ENCODE measurements at places on chromosomes 1 and 21.

DNA sequence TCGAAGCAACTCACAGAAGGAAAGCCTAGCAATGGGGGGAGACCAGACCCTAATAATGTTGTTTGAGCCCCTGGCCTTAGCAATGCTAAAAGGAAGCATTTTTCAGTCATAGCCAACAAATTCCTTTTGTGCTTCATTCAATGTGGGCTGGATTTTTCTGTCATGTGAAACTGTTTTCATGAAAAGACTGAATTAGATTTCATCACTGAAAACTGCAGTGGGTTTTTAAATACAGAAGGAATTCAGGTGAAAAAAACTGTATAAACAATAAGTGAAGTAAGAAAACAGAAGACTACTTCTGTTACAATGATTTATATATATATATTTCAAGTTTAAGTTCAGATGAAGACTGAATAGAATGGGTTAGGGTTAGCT, 204.8 kb downstream of the SMYD3 start:
- DNase-seq = no peak

GRCh38 chr21:32521736-32522355, 63.5 kb downstream of the TCP10L start:
- DNase-seq = no peak

GRCh38 chr21:31892686-31893085, 19.9 kb downstream of the HUNK start:
- DNase-seq = no peak

- DNase-seq = no peak
These were observed 1267.6 kb upstream of the ADGRL2 start for GRCh38 chr1:80533093-80533492.

DNA sequence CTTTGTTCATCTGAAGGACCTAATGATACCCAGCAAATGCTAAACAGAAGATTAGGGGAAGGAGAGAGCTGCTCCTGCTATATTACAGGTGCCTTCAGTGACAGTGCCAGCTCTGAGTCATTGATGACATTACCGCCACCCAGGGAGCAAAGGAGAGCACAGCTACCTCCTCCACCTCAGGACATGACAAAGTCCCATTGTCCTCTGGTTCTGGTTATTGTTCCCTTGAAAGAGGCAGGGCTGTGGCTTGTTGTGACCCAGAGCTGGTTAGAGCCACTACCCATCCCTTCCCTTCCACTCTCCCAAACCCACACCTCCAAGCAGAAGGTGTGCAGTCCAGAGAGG, 363.5 kb upstream of the DUSP10 start:
- no peak for DNase-seq

DNA sequence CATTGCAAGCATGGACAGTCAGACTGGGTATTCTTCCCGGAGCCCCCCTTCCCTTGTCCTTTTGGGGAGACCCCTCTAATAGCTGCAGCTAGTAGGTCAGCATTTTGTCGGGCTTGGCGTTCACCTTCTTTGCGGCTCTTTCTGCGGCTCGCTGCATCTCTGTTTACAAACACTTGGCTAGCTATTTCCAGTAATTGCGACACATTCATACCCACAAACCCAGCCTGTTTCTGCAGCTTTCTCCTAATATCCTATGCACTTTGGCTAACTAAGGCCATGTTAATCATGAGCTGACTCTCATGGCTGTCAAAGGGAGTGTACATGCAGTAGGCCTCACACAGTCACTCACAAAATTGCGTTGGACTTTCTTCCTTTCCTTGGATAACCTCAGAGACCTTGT, 716.4 kb downstream of the AMY1C start:
- no peak for DNase-seq

DNA sequence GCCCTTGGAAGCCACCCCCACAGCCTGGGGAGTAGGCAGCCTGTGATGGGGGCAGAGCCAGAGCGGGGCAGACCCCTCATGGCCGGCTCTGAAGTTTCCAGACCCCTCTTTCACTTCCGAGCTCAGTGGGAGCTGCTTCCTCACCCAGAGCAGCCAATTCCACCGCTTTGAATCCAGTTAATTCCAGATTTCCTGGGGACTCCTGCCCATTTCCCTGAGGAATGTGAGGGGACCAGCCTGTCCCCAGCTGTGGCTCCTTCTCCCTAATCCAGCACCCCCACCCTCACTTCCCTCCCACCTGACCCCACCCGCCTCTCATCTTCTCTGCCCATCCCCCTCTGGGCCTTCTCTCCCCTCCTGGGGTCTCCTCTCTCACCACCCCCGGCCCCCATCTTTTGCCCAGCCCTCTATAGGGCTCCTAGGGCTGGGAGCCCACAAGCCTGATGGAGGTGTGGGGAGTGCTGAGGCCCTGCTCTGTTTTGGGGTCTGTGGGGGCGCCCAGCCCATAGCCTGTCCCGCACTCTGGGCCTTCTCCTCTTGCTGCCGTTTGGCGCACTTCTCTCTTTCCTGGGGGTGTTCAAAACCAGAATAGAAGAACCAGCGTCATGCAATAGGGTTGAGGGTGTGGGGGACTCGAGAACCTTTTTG, 26.2 kb upstream of the TNFRSF1B start:
- DNase-seq = no peak

GRCh38 chr1:8809342-8809736, 8.1 kb downstream of the RERE start:
- no peak for DNase-seq

DNA sequence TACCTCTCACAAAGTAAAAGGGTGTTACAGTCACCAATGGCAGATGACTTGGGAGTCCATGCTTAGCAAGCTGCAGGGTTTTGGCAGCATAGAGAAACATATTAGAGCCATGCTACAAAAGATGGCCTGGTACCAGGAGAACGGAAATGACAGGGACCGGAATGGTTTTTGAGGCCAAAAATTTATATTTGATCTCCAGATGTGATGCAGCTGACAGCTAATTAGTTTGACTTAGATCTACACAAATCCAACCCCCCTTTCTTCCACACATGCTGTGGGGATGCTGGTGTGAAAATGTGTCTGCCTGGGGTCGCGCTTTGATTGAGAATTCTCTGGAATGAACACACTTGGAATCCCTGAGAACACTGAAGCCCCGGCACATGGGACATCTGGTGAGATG, 26.5 kb downstream of the SYF2 start:
- DNase-seq = no peak

GRCh38 chr1:71743862-71744261, 538.5 kb downstream of the NEGR1 start:
- no peak for DNase-seq

DNA sequence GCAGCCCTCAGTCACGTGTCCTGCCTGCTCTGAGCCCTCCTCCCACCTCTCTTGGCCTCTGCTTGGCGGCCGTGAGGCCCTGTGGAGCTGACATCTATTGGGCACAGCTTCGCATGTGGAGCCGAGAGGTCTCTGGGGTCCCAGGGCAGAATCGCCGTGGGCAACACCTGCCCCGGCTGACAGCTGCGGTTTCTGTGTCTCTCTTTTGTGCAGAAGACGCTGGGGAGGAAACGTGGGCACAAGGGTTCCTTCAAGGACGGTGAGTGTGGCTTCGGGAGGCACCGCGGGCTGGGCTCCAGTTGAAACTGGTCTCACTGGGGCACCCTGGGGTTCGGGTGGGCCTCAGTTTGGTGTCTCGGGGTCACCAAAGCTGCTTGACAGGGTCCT, 11.5 kb downstream of the ARHGEF16 start:
- DNase-seq = no peak

GRCh38 chr1:58256041-58256440, 290.5 kb downstream of the OMA1 start:
- no peak for DNase-seq

- no peak for DNase-seq
These were observed 8.0 kb downstream of the YY1AP1 start for GRCh38 chr1:155680531-155680930.
